Foreskin keratinocyte (primary cell): ENCODE measurements at places on chromosomes 11 and 22. TPM values are rescaled to one million over a fixed set of nuclear protein-coding genes. Genes with fewer than 3 reads are reported as not detected.

Gene TEX12
- not detected in 2 replicates for total RNA-seq

Gene OR56A1
- not detected in 2 replicates for total RNA-seq

Gene KDM4D
- total RNA-seq: 0.99 and 1.1 TPM in 2 replicates

Gene BBOX1
- not detected in 2 replicates for total RNA-seq

Gene TMPRSS4
- 1.1 and 1.2 TPM in 2 replicates for total RNA-seq

Gene CHCHD10
- total RNA-seq: 29.9 and 71.2 TPM in 2 replicates

Gene SERPING1
- 13.0 and 14.1 TPM in 2 replicates for total RNA-seq

Gene PRCP
- total RNA-seq: 24.2 and 28.8 TPM in 2 replicates

Gene ASCL2
- total RNA-seq: 0.21 TPM in 1 of 2 replicates, not detected in the other

Gene OR5B2
- not detected in 2 replicates for total RNA-seq

Gene P2RY2
- 5.1 and 6.3 TPM in 2 replicates for total RNA-seq

Gene ZNF280B
- 1.2 and 1.3 TPM in 2 replicates for total RNA-seq

Gene MAPK8IP2
- total RNA-seq: 0.24 and 0.28 TPM in 2 replicates

Gene OR51Q1
- total RNA-seq: not detected in 2 replicates

Gene CARD10
- 116 and 130 TPM in 2 replicates for total RNA-seq

Gene PGA5
- not detected in 2 replicates for total RNA-seq
